ENCODE measurements at places on chromosomes 12 and 14.
A peak's percentile ranks its signal among the peaks of the same experiment; 100 is the strongest.

DNA sequence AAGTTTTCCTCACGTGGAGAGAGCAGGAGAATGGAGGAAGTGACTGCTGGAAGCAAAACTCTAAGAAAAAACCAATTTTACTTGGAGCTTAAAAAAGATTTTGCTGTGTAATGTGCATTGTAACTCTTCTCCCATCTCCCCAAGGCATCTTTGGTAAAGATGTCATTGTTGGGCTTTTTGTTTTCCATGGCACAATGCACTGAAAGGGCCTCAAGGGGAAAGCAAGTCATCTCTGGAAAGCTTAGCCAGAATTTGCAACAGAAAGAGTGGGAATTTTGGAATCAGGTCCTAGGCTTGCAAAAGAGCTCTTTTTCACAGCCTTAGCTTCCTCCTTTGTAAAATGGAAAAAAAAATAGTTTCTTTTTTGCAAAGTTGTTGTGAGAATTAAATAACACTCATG is 7.9 kb upstream of the PPM1A start:
- DNase-seq: no peak

DNA sequence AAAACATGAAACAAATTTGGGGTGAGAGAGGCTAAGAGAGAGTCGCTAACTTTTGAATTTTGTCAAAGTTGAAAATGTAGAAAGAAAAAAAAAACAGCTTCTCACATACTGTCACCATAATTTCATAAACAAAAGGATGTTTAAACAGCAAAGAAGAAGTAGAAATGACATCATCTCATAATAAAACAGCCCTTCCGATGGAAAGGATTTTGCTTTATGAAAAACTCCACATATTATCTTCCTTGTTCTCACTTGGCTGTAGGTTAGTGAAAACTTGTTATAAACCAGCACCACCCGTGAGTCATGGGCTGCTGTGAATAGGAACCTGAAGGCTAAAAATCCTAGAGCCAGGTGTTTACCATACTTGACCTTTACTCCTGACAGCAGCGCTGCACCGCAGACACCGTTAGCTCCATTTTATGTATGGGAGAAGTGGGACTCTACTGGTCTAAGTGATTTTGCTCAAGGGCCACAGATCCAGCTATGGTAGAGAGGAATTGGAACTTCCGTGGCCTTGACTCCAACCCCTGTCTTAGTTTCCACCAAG is 63.0 kb upstream of the VRK1 start:
- no peak for DNase-seq

- no peak for DNase-seq
These were observed 52.9 kb downstream of the SEL1L start for GRCh38 chr14:81480741-81481140.

DNA sequence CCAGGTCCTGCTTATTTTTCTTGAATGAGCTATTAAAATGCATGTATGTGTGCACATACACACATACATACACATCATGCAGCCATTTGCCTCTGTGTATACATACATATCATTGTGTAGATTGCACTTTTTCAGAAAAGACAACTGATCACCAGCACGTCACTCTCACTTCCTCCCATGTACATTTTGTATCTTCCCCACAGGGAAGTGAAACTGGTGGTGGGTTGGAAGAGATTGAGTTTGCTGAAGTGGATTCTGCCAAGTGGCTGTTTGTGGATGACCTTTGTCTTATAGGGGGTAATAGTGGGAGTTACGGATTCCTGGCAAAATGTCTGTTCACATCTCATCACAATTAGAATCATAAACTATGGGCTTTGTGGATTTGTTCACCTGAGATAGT is 448.6 kb downstream of the RAD51B start:
- DNase-seq: no peak

GRCh38 chr14:99679543-99679942 is 4.6 kb upstream of the CYP46A1 start:
- no peak for DNase-seq

DNA sequence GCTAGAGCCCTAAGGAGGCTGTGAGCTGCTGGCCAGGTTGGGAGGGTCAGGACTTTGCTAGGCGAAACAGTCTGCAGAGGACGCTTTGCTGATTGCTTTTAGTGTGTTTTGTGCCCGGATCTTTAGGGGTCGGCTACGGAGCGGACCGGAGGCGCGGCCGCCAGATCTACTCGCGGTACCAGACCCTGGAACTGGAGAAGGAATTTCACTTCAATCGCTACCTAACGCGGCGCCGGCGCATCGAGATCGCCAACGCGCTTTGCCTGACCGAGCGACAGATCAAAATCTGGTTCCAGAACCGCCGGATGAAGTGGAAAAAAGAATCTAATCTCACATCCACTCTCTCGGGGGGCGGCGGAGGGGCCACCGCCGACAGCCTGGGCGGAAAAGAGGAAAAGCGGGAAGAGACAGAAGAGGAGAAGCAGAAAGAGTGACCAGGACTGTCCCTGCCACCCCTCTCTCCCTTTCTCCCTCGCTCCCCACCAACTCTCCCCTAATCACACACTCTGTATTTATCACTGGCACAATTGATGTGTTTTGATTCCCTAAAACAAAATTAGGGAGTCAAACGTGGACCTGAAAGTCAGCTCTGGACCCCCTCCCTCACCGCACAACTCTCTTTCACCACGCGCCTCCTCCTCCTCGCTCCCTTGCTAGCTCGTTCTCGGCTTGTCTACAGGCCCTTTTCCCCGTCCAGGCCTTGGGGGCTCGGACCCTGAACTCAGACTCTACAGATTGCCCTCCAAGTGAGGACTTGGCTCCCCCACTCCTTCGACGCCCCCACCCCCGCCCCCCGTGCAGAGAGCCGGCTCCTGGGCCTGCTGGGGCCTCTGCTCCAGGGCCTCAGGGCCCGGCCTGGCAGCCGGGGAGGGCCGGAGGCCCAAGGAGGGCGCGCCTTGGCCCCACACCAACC is 1.5 kb downstream of the HOXC6 start:
- no peak for DNase-seq

- peak; percentile 25 for DNase-seq
These were observed 20.1 kb downstream of the APOBEC1 start for GRCh38 chr12:7645395-7646177.

GRCh38 chr12:526089-526488 is 66.3 kb downstream of the B4GALNT3 start:
- peak; percentile 48 for DNase-seq

GRCh38 chr12:49705479-49706134 is 1.6 kb downstream of the FMNL3 start:
- DNase-seq: peak; percentile 80

DNA sequence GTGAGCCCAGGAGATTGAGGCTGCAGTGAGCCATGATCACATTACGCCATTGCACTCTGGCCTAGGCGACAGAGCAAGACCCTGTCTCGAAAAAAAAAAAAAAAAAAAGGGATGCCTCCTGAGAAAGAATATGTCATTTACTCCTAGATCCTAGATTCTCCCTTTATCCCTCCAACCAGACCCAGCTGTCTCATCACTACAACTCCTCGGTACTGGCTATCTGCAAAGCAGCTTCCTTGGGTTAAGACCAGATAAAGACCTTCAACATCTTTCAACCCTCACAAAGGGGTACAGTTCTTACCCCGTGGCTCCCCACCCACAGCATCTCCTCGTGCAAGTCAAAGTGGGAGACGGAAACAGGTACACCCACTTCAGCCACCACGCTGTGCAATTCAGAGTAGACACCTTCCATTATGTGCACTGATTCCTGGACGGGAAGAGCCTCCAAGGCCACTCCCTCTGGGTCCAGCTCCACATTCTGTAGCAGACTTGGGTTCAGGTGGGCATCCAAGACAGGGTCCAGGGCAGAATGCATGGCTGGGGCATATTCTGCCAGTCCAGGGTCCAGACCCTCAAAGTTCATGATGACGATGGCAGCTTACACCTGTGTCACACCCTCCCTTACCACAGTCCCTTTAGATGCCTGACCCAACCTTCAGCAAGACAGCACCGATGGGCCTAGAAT is 1.1 kb downstream of the PAN2 start:
- DNase-seq: no peak

GRCh38 chr14:31405599-31406232 is 14.6 kb downstream of the HEATR5A start:
- DNase-seq: no peak

DNA sequence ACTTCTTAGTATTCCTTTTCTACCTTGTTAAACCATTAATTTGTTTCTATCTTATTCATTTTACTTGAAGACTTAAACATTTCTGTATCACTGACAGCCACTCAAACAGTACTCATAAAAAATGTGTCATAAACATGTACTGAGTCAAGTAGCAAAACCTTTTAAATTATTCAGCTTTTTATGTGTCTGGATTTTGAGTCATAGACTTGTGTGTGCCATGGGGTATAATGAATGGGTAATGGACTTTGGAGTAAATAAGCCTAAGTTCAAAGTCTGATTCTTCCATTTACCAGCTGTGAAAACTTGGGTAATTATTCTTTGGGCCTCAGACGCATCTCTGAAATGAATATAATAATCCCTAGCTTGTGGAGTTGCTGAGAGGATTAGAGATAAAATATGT is 199.0 kb downstream of the RAD51B start:
- peak; percentile 43 for DNase-seq

- DNase-seq: no peak
These were observed 141.5 kb upstream of the FGD4 start for GRCh38 chr12:32257695-32258496.

DNA sequence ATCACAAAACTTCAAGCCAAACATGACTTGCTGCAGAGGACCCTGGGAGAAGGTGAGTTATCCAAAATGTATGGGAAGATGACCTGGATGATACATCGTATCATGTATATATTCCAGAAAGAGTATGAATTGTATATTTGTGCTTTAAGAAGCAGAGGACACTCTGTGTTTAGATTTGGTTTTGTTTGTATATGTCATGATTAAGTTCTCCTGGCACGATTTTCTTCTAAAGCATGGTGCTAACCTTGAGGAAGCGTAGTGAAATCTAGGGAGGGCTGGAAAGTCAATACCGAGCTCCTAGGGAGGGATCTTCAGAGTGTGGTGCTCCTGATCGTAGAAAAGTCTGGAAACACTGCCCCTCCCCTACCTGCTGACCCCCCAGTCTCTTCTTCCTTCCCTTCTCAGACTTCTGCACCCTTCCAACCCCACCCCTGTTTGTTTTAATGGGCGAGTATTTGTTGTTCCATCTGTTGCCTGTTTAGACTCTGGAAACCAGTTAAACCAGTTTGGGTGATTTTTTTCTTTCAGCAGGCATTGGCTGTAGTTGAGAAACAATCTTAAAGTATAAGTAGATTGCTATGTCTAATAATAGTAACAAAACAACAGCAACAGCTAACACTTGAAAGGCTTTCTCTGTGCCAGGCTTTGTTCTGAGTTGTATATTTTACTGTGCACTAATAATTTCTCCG is 141.6 kb downstream of the KICS2 start:
- no peak for DNase-seq

DNA sequence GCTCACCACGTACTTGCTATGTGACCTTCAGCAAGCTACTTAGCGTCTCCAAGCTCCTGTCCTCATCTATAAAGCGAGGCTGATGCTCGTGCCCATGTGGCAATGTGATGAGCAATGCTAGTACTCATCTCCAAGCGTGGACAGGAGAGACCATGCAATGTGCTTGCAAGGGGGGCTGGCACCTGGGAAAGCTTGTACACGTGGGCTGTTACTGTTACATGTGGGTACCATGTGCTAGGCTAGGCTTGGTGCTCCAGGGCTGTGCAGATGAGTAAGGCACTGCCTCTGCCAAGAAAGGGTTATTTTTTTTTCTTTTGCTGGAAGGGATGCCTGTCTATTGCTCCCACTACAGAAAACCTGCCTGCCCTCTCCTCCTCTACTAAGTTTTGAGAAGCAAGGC is 46.6 kb downstream of the TSPAN11 start:
- DNase-seq: no peak

- peak; percentile 62 for DNase-seq
These were observed 8.7 kb downstream of the MARK3 start for GRCh38 chr14:103393676-103394626.

- no peak for DNase-seq
These were observed 617 bp downstream of the TTC8 start for GRCh38 chr14:88825078-88825458.

GRCh38 chr14:103033681-103034096 is 23.7 kb downstream of the CDC42BPB start:
- no peak for DNase-seq

DNA sequence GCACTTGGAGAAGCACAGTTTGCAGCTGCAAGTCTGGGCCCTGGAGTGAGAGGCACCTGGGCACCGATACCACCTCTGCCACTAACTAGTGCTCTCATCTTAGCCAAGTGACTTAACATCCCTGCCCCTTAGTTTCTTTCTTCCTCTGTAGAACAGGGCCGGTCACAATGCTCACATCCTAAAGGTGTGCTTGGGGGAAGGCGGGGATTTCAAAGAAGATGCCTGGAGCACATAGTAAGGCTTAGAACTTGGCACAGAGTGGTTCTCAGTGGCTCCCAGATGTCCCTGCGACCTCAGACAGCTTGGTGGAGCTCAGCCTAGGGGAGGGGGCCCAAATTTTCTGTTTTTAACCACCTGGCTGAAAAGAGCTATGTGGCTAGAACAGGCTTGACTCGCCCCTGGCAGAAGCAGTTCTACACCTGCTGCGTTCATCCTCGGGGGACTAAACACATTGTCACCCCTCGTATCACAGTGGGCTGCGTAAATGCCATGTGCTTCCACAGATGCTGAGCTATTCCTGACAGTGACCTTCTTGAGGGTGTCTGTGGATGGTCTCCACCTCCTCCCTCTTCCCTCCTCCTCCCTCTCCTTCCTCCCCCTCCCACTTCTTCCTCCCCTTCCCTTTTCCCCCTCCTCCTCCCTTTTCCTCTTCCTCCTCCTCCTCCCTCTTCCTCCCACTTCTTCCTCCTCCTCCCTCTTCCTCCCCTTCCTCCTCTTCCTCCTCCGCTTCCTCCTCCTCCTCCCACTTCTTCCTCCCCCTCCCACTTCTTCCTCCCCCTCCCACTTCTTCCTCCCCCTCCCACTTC is 112.1 kb downstream of the PHETA1 start:
- no peak for DNase-seq

DNA sequence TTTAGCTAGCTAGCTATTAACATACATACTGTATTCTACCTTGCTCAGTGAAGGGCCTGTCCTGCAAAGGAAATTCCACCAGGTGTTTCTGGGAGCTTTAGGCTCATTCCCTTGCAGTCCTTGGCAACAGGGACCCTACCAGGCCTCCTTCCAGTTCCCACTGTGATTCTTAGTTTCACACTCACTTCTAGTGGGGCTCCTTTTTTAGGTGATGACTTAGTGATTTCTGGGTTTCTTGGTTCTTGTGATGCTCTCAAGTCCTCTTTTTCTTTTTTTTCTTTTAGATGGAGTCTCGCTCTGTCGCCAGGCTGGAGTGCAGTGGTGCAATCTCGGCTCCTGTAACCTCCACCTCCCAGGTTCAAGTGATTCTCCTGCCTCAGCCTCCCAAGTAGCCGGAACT is 10.4 kb upstream of the STRN3 start:
- no peak for DNase-seq

DNA sequence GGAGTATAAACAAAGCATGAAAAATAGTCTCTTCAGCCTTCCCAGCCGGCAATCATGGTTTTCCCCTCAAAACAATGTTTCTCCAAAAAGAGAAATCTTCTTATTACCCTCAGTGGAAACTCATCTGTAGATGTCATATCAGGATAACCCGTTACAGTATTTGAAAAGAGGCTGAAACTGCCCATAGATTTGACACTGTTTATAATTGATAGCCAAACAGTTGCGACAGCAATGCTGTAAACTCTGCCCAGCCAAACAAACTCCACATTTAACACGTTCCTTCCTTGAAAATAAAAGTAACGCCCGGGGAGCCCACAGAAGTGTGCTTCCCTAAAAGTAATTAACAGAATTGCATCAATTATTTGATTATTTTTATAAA is 201.3 kb upstream of the FOXN3 start:
- DNase-seq: peak; percentile 34

Measured in LHCN-M2 (cell line).